ENCODE measurements at places on chromosomes 12 and 14. TPM values are rescaled to one million over a fixed set of nuclear protein-coding genes. Genes with fewer than 3 reads are reported as not detected.

GRCh38 chr12:97595936-97596335, 133.3 kb downstream of the RMST start:
- DNase-seq, result no peak

- DNase-seq, result peak; percentile 84
Measured at GRCh38 chr14:106586098-106586704, 1059.8 kb downstream of the TMEM121 start.

Gene IRAK3
- total RNA-seq, result 0.66 TPM

- DNase-seq, result no peak
Measured at GRCh38 chr14:61438497-61438859, 117.1 kb downstream of the PRKCH start.

Gene KRT79
- 0.25 TPM for total RNA-seq

GRCh38 chr12:27517961-27518665, 5.9 kb upstream of the PPFIBP1 start:
- no peak for DNase-seq

DNA sequence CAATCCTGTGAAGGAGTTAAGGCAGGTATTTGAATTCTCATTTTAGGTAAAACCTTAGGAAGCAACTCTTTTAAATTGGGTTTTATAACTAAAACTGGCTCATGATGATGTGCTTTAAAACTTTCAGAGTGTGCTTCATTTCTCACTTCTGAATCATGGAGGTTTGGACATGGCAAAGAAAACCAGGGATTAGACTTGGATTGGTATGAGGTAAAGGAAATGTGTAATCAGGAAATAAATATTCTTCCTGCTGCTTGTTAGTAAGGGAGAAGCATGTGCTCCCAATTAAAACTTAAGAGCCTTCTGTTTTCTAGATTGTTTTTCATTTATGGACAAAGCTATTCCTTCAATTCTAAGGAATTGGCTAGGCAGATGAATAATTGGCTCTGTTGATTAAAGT, 57.4 kb downstream of the FBXO33 start:
- DNase-seq, result no peak

- DNase-seq, result no peak
Measured at GRCh38 chr12:6758506-6759095, 5.7 kb upstream of the MLF2 start.

Gene NUAK1
- total RNA-seq, result not detected

Gene BICDL1
- total RNA-seq, result 92.5 TPM

Gene TMEM63C
- total RNA-seq, result 1.1 TPM

- no peak for DNase-seq
Measured at GRCh38 chr14:37437490-37437889, 157.6 kb downstream of the FOXA1 start.

Gene KLRC2
- not detected for total RNA-seq

Gene SALL2
- 5.4 TPM for total RNA-seq

Measured in activated naive CD4-positive, alpha-beta T cell treated with anti-CD3 and anti-CD28 coated beads, Interleukin-2, amount 50 U/mL, for 72 hours (primary cell).